ENCODE measurements at places on chromosomes 11 and 22. TPM values are rescaled to one million over a fixed set of nuclear protein-coding genes. Genes with fewer than 3 reads are reported as not detected.

The SOX6 gene
- 0.03 TPM for total RNA-seq

- DNase-seq = no peak
Measured at GRCh38 chr11:77266766-77267165, 34.7 kb downstream of the GDPD4 start.

The FIBIN gene
- total RNA-seq = not detected

DNA sequence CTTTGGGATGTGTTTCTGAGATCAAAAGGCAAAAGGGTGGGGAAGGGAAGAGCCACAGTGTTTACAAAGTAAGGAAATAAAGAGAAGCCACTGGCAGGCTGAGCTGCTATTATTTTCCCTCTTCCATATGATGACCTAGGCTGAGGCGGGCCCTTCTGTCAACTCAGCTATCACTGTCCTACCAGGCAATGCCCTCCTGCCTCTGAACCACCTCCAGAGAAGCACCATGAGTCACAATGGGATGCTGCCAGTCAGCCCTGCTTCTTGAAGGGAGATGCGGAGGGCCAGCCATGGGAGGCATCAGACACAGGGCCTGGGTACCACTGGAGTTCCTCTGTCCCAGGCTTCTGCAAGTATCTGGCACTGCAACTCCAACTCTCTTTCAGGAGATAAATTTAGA lies 107.9 kb upstream of the BID start:
- no peak for DNase-seq

- DNase-seq = no peak
Measured at GRCh38 chr11:108016647-108017046, 7.9 kb downstream of the CUL5 start.

- no peak for DNase-seq
Measured at GRCh38 chr11:4102711-4103110, 8.1 kb downstream of the RRM1 start.

The LARGE2 gene
- 0.32 TPM for total RNA-seq

DNA sequence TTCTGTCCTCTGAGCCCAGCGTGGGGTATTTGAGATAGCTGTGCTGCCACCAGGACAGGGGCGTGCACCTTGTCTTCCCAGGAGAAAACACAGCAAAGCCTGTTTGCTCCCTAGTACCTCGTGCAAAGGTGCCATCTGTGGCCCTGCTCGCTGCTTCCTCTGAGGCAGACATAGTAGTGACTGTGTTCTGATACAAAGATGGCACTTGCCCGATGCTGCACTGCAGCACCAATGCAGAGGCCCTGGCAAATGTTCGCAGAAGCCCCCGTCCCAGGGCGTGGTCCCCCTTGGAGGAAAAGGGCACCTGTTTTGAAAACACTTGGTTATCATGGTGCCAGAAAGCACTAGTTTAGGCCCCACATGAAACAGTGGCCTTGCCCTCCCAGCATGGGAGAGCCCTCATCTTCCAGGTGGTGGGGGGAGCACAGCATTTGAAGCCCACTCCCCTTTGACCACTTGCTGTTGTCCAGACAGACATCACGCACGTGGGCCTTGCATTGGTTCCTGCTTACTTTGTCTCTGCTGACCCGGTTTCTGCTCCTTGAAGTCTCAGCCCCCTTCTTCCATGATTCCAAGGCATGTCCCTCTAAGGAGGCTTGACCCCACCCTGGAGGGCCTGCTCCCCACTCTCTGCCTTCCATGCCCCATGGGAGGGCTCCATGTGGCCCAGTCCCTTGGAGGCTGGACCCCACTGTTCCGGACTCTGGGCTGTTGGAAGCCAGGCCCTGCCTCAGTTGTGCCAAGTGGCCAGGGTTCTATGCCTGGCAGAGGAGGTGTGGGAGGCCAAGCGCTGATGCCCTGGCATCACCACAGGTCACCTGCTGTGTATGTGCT lies 109.4 kb downstream of the KCNQ1OT1 start:
- no peak for DNase-seq

GRCh38 chr11:114159320-114159719 lies 99.8 kb downstream of the ZBTB16 start:
- DNase-seq = no peak

GRCh38 chr11:77402218-77402556 lies 71.7 kb downstream of the PAK1 start:
- no peak for DNase-seq

GRCh38 chr11:24661331-24661730 lies 164.5 kb downstream of the LUZP2 start:
- no peak for DNase-seq

DNA sequence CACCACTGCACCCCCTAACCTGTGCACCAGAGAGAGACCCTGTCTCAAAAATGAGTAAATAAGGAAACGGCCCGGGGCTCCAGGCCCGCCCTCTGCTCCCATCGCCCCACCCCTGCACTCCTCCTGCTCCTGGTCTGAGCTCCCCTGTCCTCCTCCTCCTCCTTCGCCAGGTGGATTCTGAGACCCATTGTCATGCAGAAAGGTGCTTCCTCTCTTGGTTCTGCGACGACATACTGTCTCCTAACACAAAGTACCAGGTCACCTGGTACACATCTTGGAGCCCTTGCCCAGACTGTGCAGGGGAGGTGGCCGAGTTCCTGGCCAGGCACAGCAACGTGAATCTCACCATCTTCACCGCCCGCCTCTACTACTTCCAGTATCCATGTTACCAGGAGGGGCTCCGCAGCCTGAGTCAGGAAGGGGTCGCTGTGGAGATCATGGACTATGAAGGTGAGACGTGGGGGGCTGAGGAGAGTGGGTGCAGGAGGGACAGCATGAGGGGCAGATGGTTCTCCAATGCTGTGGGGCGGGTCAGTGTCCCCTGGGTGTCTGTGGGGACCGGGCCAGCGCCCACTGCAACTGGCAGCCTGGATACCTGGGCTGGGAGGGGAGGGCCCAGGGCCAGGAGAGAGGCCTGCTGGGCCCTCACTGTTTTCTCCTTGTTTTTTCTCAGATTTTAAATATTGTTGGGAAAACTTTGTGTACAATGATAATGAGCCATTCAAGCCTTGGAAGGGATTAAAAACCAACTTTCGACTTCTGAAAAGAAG lies 3.1 kb upstream of the APOBEC3D start:
- no peak for DNase-seq

The SCGB1C1 gene
- not detected for total RNA-seq

The TMEM9B gene
- total RNA-seq = 23.1 TPM

The SLC1A2 gene
- 0.08 TPM for total RNA-seq

GRCh38 chr22:37467391-37467955 lies 18.7 kb downstream of the MFNG start:
- no peak for DNase-seq

- DNase-seq = no peak
Measured at GRCh38 chr11:91421641-91422040, 803.0 kb upstream of the FAT3 start.

The CCDC116 gene
- 0.29 TPM for total RNA-seq

The OLFML1 gene
- not detected for total RNA-seq

GRCh38 chr22:40634119-40634903 lies 2.2 kb downstream of the MRTFA start:
- no peak for DNase-seq
